Dermis blood vessel endothelial cell (primary cell): ENCODE measurements at places on chromosomes 5 and 9. TPM values are rescaled to one million over a fixed set of nuclear protein-coding genes. Genes with fewer than 3 reads are reported as not detected.

The IFNE gene
- 0.05 and 0.17 TPM in 2 replicates for total RNA-seq

The PCDHGB1 gene
- total RNA-seq: 1.4 and 1.5 TPM in 2 replicates

The ADAM19 gene
- 30.0 and 43.7 TPM in 2 replicates for total RNA-seq

The PAIP1 gene
- total RNA-seq: 88.2 and 139 TPM in 2 replicates

The PAPPA gene
- 0.19 and 0.34 TPM in 2 replicates for total RNA-seq

The ANKRD55 gene
- 1.2 and 3.2 TPM in 2 replicates for total RNA-seq

The GABRB2 gene
- total RNA-seq: not detected in 2 replicates

The SOWAHA gene
- not detected in 2 replicates for total RNA-seq

The PKN3 gene
- total RNA-seq: 12.9 and 26.9 TPM in 2 replicates

The ORM1 gene
- total RNA-seq: not detected in 2 replicates

The ZNF300 gene
- 6.5 and 6.8 TPM in 2 replicates for total RNA-seq

The PAEP gene
- not detected in 2 replicates for total RNA-seq

The PIP5K1B gene
- total RNA-seq: 0.05 TPM in 1 of 2 replicates, not detected in the other

GRCh38 chr5:74765201-74765600 is 1.7 kb downstream of the GFM2 start:
- DNase-seq: peak; percentile 46

GRCh38 chr9:113537229-113537810 is 73.8 kb downstream of the RGS3 start:
- no peak for DNase-seq

DNA sequence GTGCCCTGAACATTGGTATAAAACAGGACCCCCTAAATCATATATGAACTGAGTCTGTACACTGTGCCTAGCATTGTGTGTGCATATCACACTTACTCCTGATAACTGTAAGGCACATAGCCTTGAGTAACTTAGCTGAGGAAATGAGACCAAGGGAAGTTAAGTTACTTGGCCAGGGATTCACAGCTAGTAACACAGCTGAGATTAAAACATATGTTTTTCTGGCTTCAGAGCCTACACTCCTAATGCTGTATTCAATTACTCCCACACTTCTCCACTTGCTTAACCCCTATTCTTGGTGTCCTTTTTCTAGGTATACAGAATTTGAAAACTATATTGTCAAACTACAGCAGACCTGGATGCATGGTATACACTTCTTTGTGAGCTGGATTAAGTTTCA is 12.8 kb downstream of the GHR start:
- DNase-seq: no peak

GRCh38 chr9:1980387-1980786 is 34.8 kb upstream of the SMARCA2 start:
- no peak for DNase-seq

- DNase-seq: peak; percentile 32
Observed at GRCh38 chr9:134707031-134707680, 65.6 kb downstream of the COL5A1 start.

DNA sequence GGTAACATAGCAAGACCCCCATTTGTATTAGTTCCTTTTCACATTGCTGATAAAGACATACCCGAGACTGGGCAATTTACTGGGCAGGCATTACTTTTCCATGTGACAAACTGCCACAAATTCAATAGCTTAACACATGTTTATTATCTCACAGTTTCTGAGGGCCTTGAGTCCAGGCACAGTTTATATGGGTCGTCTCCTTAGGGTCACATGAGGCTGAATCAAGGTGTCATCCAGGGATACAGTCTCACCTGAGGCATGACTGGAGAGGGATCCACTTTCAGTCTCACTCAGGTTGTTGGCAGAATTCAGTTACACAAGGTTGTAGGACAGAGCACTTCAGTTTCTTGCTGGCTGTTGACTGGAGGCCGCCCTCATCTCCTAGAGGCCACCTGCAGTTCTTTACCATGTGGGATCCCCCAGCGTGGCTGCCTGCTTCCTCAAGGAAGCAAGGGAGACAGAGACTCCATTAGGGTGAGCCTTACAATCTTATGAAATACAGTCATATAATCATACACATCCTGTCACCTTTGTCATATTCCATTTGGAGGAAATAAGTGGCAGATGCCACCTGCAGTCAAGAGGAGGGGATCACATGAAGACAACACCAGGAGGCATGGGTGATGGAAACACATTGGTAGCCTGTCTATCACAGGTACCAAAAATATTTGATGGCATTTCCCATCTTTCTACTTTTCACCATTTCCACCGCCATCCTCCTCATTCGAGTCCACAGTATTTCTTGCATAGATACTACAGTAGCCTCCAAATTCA is 15.1 kb upstream of the ERAP1 start:
- DNase-seq: no peak

GRCh38 chr5:61461417-61461816 is 129.4 kb downstream of the ZSWIM6 start:
- DNase-seq: no peak

GRCh38 chr5:138632900-138633489 is 57.8 kb upstream of the HSPA9 start:
- DNase-seq: peak; percentile 90

DNA sequence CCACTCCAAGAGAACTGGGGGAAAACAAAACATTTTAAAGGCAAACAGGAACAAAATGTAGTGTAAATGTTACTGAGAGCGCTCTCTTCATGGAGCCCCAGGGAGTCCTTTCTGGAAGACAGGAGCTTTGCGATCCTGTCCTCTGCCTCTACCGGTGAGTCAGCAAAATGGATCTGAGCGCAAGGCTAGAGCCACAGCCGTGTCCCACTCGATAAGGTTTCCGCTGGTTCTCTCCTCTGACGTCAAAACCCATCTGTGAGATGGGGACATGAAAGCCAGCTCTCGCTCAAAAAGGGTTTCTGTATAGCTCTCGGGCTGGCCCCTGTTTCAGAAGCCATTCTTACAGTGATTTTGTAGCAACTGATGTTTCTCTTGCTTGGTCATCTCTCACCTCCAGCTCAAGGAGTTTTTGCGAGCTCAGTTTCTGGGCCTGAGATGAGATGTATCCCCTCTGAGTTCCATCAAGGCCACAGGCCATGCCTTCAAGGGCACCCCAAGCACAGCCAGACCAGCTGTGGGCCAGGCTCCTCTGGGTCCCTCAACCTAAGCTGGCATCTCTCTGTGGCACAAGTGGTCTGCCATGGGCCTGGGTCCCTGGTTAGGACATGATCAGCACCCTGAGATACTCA is 101.6 kb downstream of the FSTL4 start:
- DNase-seq: no peak

- DNase-seq: peak; percentile 47
Observed at GRCh38 chr9:128276574-128277270, 646 bp downstream of the SWI5 start.

- DNase-seq: no peak
Observed at GRCh38 chr9:134944916-134945315, 27.2 kb upstream of the FCN1 start.

- DNase-seq: no peak
Observed at GRCh38 chr5:139210585-139210984, 12.4 kb upstream of the SIL1 start.

GRCh38 chr9:21817176-21817575 is 14.7 kb downstream of the MTAP start:
- DNase-seq: no peak

- DNase-seq: no peak
Observed at GRCh38 chr5:125272357-125272756, 525.9 kb upstream of the ZNF608 start.

GRCh38 chr5:147216552-147217154 is 18.2 kb upstream of the STK32A start:
- no peak for DNase-seq

GRCh38 chr5:100676817-100677631 is 141.8 kb downstream of the FAM174A start:
- DNase-seq: no peak

DNA sequence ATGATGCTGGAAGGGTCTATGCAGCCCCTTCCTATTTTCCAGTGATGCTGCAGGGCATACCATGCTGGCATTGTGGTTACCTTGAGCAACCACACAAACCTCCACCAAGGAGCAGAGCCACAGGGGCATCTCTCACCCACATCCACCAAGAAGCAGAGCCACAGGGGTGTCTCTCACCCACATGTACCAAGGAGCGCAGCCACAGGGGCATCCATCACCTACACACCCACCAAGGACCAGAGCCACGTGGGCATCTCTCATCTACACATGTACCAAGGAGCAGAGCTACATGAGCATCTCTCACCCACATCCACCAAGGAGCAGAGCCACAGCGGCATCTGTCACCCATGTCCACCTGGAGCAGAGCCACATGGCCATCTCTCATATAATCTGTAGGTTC is 8.8 kb upstream of the GM2A start:
- DNase-seq: no peak

DNA sequence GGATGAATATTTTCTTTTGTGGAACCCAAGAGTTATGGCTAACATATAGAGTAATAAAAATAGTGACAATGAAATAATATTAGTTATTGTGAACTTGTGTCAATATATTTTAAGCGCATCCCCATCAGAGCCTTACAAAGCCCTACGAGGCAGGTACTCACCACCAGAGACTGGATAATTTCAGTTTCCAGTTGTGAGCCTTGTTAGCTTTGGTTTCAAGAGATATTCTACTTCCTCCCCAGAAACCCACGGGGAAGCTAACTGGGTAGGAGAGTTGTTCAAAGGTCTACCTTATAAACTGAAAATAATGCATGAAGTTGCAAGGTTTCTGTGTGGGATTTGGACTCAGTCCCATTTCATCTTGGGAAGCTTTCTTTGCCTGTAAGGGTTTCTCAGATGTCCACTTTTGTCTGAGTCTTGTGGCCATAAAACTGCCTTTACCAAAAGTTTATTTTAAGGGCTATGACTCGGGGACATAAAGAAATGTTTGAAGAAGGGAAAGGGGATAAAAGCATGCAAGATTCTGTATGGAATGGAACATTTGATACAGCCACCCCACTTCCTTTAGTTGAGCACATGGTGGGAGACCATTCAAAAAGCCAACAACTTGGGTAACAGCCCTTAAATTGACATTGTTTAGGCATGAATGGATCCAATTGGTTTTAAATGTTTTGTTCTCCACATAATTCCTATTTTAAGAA is 57.4 kb upstream of the ANKRD55 start:
- no peak for DNase-seq

DNA sequence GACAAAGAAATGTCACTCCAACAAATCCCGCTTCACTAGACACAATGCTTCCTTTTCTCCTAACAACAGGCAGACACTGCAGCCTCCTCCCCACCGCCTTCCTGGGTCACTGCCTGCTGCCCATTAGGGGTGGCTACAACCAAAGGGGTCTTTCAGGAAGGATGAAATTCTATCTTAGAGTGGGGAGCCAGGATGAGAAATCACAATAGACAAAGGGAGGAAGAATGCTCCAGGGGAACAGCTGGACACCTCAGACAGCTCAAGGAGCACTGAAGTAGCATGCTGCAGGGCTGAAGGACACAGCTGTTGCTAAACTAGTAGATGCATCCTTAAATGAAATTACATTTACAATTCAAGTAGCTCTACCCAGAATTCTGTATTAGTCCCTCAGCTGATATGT is 54.2 kb downstream of the PRELID2 start:
- DNase-seq: no peak

GRCh38 chr5:168342985-168343384 is 51.5 kb downstream of the WWC1 start:
- no peak for DNase-seq

GRCh38 chr9:87382900-87383299 is 114.8 kb upstream of the DAPK1 start:
- DNase-seq: peak; percentile 4

- DNase-seq: no peak
Observed at GRCh38 chr5:149563466-149563865, 12.2 kb upstream of the CSNK1A1 start.

DNA sequence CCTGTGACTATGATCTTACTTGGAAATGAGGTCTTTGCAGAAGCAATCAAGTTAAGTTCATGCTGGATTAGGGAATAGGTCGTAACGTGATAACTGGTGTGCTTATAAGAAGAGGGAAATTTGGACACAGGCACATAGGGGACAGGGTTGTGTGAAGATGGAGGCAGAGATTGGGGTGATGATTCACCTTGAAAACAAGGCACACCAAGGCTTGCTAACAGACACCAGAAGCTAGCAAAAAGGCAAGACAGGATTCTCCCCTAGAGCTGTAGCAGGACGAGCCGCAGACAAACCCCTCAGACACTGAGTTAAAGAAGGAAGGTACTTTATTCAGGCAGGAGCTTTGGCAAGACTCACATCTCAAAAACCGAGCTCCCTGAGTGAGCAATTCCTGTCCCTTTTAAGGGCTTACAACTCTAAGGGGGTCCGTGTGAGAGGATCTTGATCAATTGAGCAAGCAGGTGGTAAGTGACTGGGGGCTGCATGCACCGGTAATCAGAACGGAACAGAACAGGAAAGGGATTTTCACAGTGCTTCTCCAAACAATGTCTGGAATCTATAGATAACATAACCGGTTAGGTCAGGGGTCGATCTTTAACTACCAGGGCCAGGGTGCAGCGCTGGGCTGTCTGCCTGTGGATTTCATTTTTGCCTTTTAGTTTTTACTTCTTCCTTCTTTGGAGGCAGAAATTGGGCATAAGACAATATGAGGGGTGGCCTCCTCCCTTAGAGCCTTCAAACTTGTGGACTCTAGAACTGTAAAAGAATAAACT is 57.5 kb upstream of the S1PR3 start:
- peak; percentile 48 for DNase-seq

DNA sequence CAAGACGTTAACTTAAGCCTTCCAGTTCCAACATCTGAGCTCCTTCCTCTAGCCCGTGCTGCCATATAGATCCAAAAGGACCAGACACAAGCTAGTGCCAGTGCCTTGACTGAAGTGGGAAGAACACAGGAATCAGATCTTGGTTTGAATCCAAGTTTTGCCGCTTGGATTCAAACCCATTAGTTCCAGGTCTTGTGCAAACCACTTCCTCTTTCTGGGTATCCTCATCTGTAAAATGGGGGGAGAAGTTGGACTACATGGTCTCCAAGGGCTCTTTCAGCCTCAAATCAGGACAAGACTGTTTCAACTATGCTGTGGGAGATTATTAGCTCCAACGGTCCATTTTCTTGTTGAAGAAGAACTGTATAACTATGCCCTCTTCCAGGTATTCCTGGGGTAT is 32.6 kb downstream of the TTLL11 start:
- no peak for DNase-seq

DNA sequence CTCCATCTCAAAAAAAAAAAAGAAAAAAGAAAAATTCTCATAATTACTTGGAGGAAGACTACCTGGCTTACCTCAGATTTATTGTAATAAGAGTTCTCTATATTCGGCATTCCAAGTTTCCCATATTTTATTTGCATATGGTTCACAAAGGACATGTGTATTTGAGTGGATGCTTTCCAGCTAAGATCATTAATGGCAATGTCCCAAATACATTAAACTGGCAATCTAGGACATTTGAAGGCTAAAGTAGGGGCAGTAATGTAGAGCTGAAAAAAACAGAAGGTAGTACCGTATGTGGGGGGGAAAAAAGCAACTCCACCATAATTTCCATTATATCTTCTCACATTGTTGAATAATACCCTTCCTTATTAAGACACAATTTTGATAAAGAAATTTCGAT is 4.9 kb downstream of the TUT7 start:
- peak; percentile 9 for DNase-seq

- DNase-seq: peak; percentile 68
Observed at GRCh38 chr9:123544007-123544827, 188.2 kb downstream of the CRB2 start.

- no peak for DNase-seq
Observed at GRCh38 chr9:6938873-6939272, 181.1 kb downstream of the KDM4C start.
